Activated T-helper 17 cell treated with anti-CD3 and anti-CD28 coated beads, Interleukin-2, amount 50 U/mL, for 72 hours (primary cell): ENCODE measurements at places on chromosomes 7 and 10. TPM values are rescaled to one million over a fixed set of nuclear protein-coding genes. Genes with fewer than 3 reads are reported as not detected.

DNA sequence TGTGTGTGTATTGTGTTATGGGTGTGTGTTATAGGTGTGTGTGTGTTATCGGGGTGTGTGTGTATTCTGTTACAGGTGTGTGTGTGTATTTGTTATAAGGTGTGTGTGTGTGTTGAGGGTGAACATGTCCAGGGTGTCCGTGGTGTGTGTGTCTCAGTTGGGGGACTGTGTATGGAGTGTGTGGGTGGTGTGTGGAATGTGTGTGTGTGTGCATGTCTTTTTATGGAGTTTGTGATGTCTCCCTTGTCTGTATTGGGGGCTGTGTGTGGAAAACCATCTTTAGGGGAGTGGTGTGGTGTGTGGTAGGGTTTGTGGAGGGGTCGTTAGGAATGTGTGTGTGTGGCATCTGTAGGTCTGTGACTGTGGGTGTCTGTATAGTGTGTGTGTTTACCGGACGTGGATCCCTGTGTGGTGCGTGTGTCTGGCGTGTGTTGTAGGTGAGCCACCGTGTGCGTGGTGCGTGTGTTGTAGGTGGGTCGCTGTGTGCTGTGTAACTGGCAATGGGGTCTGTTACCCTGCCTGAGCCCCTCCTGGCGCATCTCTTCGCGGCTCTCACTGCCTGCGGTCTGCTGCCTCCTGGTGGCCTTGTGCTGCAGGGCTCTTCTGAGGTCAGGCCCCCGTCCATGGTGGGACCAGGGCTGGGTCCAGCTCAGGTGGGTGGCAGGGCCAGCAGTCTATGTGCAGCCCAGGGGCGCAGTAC, 61.7 kb downstream of the PALD1 start:
- no peak for ATAC-seq

DNA sequence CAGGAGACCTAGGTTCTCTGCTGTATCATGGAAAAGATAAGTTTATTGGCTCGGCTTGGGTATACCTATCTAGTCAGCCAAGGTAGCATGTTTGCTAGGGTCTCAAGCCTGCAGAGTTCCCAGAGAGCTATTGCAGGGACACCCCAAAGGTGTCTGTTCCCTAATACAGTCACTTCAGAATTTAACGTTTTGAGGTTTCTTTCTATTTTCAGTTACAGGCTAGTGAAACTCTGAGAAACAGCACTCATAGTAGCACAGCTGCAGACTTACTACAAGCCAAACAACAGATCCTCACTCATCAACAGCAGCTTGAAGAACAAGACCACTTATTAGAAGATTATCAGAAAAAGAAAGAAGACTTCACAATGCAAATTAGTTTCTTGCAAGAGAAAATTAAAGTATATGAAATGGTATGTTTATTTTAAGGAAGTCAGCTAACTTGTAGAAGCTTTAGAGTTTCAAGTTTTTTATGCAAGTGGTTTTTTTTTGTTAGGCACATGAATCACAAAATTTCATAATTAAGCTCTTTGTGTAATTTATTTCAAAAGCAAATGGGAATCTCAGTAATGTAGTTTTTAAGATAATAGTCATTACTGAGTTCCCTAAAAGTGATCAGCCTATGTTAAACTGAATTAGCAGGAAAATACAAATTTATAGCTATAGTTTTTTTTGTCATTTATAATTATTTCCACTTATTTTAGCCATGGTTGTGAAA, 54.9 kb downstream of the AKAP9 start:
- ATAC-seq: no peak

GRCh38 chr7:48063985-48064384, 25.1 kb upstream of the UPP1 start:
- no peak for ATAC-seq

DNA sequence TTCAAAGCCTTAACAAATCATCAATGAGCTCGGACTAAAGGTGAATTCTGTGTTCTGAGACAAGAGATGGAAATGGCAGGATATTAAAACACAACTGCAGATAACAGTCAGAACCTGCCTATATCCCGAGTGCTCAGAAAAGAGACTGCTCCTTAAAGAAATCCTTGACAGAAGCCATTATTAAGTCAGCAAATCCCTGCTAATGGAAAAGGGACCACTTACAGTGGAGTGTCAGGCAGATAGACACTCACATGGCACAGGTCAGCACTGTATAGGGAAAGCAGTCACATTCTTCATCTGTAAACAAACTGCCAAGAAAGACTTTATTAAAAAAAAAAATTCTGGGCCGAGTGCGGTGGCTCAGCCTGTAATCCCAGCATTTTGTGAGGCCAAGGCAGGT, 147.5 kb upstream of the LRRTM3 start:
- ATAC-seq: no peak

- ATAC-seq: no peak
Observed at GRCh38 chr10:43261578-43262396, 5.1 kb downstream of the RASGEF1A start.

- peak; percentile 74 for ATAC-seq
Observed at GRCh38 chr7:27784399-27785053, 44.6 kb downstream of the TAX1BP1 start.

DNA sequence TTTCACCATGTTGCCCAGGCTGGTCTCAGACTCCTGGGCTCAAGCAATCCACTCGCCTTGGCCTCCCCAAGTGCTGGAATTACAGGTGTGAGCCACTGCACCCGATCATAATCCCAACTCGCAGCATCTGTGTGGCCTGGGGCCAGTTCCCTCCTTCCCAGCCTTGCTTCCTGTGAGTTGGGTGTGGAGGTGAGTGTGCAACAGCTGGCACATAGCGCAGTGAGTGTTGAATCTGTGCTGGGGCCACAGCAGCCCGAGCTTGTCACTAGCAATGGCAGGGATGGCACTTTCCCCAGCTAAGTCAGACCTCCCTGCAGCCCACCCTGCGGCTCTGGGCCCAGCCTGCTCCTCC, 12.2 kb downstream of the TMEM184A start:
- ATAC-seq: no peak

DNA sequence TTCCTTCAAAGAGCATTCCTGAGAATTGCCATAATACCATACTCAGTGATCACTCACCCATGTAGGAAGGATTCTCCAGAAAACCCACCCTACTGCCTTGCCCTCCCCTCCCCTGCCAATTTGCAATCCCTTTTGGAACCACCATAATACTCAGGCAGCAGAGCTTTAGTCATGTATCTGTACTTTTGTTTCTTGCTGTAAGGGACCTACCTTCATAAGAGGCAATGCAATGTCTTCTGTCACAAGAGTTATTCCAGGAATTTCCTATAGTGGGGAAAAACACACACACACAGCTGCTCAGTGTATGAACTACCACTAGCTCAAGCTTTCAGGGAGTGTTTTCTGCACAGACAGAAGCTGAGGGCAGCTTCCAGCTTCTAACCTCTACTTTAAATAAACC, 67.0 kb downstream of the GSAP start:
- ATAC-seq: no peak

DNA sequence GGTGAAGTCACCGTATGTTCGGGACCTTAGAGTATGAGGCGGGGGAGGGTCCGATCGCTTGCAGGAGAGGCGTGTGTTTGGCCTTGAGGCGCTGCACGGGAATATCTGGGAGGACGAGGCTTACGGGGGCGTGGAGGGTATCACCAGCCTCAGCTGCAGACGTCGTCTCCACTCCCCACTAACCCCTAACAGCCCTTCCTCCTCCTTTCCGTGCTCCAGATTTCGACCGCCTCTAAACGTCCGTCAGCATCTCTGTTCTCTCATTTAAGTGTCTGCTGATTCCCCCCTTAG, 23.5 kb upstream of the ZNF12 start:
- ATAC-seq: no peak

- peak; percentile 98 for ATAC-seq
Observed at GRCh38 chr10:95513941-95514392, 47.2 kb downstream of the SORBS1 start.

GRCh38 chr7:139094596-139094995, 14.9 kb downstream of the ZC3HAV1 start:
- ATAC-seq: peak; percentile 42

- no peak for ATAC-seq
Observed at GRCh38 chr10:125124907-125125306, 35.5 kb downstream of the CTBP2 start.

DNA sequence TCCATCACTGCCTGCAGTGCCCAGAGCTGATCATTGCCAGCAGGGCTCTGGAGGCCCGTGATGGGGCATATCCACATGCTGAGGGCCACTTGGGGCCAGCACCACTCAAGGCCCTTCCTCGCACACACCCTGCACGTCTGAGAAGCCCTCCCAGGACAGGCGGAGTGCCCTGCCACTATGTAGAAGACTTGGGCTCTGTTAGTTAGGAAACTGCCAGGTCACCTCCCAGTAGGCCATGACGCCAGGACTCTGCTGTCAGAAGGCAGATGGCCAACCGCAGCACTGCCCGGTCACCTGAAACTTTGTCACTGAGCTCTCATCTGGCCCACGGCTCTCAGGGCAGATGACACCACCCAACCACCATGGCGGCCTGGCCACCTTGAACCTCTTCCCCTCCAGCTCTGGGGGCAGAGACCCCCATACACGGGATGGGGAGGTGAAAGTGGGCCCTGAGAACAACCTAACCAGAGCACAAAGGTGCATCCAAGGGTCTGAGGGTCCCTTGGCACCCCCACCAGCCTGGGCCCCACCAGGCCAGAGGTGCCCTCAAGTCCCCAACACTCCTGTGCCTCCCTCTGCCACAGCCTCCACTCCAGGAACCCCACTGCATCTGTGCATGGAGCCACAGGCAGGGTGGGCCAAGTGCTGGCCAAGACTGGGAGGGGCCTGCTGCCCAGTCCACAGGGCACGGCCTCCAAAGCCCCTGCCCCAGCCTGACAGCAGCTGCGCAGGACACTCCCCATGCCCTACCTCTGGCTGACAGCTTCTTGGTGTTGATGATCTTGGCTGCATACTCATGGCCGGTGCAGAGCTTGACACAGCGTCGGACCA, 41.8 kb downstream of the CAMK2B start:
- ATAC-seq: no peak

DNA sequence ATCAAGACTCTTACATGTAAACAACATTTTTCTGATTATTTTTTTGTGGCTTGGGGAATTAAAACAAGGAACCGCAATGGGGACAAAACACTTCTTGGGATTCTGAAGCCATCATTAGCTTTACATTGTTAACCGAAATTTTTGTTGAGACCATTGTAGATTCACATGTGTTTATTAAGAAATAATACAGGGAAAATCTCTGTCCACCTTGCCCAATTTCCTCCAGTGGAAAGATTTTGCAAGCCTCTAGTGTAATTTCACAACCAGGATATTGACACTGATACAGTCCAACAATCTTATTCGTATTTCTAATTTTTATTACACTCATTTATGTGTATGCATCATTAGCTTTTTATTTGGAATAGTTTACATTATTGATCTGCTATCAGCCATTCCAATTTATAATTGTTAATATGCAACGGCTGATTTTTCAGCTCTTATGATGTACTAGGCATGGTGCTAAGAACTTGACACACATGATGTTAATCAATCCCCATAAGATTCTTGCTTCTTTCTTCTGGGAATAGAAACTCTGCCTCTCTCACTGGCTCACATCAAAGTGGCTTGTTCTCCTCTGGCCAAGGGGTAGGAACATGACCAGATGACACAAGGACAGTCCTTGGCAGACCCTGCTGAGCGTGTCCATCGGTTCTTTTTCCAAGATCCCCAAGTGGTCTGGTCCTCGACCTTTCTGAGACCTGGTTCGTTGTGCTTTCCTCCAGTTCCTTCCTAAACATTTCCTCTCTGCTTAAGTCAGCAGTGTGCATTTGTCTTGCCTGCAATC, 137.6 kb downstream of the ADAM12 start:
- no peak for ATAC-seq

CCNY gene
- 42.3 TPM for total RNA-seq

ZNF479 gene
- total RNA-seq: not detected

LRRC18 gene
- total RNA-seq: not detected

GBX1 gene
- 1.2 TPM for total RNA-seq

OR13A1 gene
- total RNA-seq: not detected

HSPA12A gene
- 0.22 TPM for total RNA-seq

CLRN3 gene
- total RNA-seq: not detected

AKR1C3 gene
- 0.34 TPM for total RNA-seq

LEP gene
- total RNA-seq: not detected

NPC1L1 gene
- 0.32 TPM for total RNA-seq
